ENCODE measurements at places on chromosomes 5 and 9. TPM values are rescaled to one million over a fixed set of nuclear protein-coding genes. Genes with fewer than 3 reads are reported as not detected.

The SLC26A2 gene
- total RNA-seq: 111 TPM

The NEUROG1 gene
- total RNA-seq: not detected

The ZFP62 gene
- 17.8 TPM for total RNA-seq

The EQTN gene
- total RNA-seq: not detected

The ADRA1B gene
- total RNA-seq: 8.3 TPM

The FBXO38 gene
- total RNA-seq: 34.5 TPM

The PNPLA7 gene
- total RNA-seq: 3.9 TPM

The GPR150 gene
- 0.54 TPM for total RNA-seq

The PCA3 gene
- total RNA-seq: not detected

The MAPKAP1 gene
- 72.7 TPM for total RNA-seq

The TEX48 gene
- not detected for total RNA-seq

The ZNF354C gene
- 4.3 TPM for total RNA-seq

GRCh38 chr9:120767451-120767850 is 25.8 kb downstream of the FBXW2 start:
- DNase-seq: no peak

DNA sequence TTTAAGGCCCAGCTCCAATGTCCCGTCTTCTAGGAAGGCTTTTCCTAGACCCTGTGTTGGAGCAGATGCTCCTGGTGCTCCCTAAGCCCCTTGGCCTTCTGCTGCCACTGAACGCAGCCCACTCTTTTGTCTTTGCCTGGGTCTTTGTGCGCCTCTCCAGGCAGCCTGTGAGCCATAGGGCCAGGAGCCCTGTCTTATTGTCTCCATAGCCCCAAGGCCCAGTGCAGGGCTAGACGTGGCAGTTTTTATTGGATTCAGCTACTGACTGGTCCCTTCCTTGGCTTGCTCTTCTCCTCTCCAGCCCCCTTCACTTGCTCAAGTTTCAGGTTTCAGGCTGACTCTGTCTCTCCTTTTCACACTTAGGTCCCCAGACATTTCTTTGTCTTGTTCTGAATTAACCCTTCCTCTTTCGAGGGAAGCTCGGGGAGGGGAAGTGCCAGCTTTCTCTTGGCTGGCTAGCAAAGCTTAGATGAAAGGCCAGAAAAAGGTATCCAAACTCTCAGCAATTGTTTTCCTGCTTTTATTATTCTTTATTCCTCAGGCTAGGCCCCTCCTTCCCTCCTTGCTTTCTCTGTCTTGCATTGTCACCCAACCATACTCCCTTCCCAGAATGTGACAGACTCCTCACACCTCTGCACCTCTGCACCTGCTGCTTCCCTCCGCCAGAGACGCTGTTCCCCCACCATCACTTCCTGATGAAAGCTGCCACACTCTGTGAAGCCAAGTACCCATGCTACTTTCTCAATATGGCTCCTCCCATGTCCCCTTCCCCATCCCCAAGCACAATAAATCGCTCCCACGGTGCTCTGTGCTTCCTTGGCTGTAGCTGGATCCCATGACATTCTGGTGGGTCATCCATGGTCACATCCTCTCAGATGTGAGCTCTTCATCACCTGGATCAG is 101.6 kb upstream of the CPEB4 start:
- DNase-seq: peak; percentile 27

DNA sequence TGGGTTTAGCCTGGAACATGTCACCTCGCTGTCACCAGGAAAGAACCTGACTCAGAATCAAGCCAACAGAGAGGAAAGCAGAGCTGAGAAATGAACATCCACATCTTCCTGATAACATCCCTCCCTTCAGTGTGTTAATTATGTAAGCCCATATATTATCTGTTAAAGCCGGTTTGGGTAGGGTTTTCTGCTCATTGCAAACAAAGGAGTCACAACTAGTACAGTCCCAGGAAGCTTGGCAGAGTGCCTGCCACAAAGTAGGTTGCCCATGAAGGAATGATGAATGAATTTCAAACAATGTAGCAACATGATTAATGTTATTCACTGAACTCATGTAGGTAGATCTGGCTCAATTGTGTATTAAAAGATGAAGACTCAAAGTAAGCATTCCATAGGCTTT is 10.4 kb upstream of the PPARGC1B start:
- DNase-seq: no peak

DNA sequence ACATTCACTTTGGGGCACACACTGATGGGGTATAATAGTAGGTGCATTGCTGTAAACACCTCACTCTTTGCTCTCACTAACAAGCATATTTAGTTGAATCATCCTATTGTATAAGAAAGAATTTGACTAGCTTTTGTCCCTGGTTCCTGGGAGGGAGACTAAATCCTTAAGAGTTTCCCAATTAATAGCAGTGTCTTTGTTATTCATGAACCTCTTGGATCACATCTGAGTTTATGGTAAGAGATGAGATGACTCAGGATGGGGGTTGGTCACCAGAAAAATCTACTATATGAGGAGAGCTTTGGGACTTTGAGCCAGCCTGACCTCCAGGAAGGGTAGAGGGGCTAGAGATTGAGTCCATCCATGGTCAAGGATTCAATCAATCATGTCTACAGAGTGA is 56.8 kb downstream of the PUM3 start:
- no peak for DNase-seq

DNA sequence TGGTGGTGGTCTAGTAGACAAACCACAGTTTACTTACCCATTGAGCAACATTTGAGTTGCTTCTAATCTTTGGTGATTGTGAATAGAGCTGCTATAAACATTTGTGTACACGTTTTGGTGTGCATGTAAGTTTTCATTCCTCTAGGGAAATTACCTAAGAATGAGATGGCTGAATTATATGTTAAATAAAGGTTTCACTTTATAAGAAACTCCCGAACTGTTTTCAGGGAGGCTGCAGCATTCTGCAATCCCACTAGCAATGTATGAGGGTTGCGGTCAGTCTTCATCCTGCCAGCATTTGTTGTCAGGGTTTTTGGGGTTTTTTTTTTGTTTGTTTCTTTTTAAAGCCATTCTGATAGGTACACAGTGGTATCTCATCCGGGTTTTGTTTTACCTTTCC is 45.7 kb upstream of the PPARGC1B start:
- no peak for DNase-seq

GRCh38 chr5:149956685-149957084 is 3.9 kb upstream of the SLC26A2 start:
- DNase-seq: no peak

GRCh38 chr5:103101079-103101750 is 18.7 kb downstream of the GIN1 start:
- DNase-seq: no peak

- DNase-seq: no peak
Measured at GRCh38 chr5:10676224-10676623, 84.8 kb downstream of the DAP start.

GRCh38 chr9:107600060-107600573 is 110.5 kb upstream of the KLF4 start:
- DNase-seq: no peak

DNA sequence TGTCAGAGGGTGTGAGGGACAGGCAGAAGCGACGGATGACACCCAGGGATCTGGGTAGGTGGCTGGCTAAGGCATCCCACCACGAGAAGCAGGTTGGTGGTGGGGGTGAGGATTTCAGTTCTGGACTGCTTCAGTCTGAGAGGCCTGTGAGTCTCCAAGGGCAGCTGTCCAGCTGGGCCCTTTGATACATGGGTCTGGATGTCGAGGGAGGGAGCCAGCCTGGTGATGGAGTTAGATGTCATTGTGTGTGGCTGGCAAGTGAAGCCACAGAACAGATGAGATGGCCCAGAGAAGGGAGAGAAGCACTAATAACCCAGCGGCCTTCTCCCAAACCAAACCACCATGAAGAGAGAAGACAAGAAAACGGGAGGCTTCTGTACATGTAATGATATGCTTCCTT is 11.1 kb downstream of the MED27 start:
- no peak for DNase-seq

GRCh38 chr5:145682197-145682899 is 152.8 kb downstream of the PRELID2 start:
- no peak for DNase-seq

GRCh38 chr5:126718236-126718868 is 58.6 kb upstream of the LMNB1 start:
- no peak for DNase-seq

DNA sequence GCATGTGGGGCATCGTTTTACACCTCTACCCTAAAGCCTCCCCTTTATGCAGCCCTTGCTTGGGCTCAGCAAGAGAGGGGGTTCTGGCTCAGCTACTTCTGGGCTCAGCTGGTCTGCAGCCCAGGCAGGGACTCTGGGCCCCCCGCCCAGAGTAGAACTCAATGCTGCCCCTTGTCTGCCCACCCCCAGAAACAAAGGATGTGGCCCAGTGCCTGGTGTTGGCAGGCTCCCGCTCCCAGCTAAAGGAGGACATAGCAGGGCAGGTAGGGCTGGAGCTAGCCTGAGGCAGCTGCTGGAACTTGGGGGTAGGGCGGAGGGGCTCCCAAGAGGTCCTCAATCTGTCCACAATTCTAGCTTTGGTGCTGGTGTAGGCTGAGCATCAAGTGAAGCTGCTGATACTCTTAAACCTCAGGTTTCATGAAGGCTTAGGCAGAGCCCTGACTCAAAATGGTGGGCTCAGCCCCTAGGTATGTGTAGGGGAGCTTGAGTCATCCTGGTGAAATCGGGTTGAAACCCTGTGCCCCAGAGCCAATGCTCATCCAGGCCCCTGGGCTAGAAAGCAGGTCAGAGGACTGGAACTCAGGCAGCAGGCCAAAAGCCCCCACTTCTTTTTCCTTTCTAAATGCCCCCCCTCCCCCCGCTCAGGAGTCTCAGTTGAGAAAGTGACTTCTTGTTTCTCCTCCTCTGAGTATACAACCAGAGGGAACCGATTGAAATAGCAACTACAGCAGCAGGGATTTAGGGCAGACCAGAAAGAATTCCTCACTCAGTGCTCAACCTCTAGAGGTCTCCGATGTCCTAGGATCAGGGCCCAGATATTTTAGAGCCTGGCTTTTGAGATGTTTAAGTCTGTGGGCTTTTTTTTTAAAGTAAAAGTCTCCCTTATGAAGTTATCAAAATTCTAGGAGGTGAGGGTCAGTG is 11.4 kb downstream of the PSD2 start:
- no peak for DNase-seq

GRCh38 chr9:91220491-91221135 is 141.1 kb downstream of the AUH start:
- DNase-seq: no peak

GRCh38 chr9:124020520-124021384 is 9.2 kb downstream of the LHX2 start:
- no peak for DNase-seq

GRCh38 chr5:162193012-162193411 is 125.4 kb downstream of the GABRG2 start:
- no peak for DNase-seq

DNA sequence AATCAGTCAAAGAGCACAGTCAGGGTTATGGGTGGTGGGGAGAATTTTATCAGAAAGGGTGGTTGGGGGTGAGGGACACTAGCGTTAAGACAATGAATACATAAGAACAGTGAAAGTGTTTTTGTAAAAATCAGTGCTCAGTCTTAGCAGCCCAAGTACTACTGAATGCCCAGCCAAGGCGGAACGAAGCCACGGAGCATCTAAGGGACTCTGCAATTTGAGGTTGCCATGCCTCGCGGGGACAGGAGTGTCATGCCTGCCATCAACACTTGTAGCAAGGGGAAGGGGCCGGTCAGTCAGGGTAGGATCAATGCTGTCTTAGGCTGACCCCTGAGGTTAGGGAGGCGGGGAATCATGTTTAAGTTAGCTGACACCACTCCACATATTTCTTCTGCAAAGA is 13.3 kb downstream of the FSTL4 start:
- DNase-seq: no peak

- DNase-seq: no peak
Measured at GRCh38 chr5:121979691-121980090, 17.9 kb downstream of the SRFBP1 start.

- peak; percentile 41 for DNase-seq
Measured at GRCh38 chr9:133792721-133793470, 54.7 kb upstream of the SARDH start.

DNA sequence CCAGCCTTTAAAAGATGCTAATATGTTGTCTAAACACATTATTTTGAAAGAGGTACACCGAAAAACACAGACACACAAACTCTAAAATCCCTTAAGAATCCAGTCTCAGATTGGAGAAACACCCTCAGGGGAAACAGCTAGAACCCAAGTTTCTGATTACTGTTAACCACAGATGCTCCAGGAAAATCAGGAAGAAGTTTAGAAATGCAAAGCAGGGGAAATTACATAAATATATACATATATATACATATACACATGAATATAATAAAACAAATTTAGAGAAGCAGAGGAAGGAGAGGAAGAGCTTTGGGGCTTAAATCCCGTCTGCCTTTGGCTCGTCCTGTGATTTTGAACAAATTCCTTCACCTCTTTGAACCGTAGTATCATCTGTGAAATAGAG is 73.2 kb upstream of the KLF4 start:
- DNase-seq: no peak

- no peak for DNase-seq
Measured at GRCh38 chr9:128253140-128253990, 22.4 kb downstream of the GOLGA2 start.

- no peak for DNase-seq
Measured at GRCh38 chr5:20555034-20555433, 567.0 kb upstream of the CDH18 start.

DNA sequence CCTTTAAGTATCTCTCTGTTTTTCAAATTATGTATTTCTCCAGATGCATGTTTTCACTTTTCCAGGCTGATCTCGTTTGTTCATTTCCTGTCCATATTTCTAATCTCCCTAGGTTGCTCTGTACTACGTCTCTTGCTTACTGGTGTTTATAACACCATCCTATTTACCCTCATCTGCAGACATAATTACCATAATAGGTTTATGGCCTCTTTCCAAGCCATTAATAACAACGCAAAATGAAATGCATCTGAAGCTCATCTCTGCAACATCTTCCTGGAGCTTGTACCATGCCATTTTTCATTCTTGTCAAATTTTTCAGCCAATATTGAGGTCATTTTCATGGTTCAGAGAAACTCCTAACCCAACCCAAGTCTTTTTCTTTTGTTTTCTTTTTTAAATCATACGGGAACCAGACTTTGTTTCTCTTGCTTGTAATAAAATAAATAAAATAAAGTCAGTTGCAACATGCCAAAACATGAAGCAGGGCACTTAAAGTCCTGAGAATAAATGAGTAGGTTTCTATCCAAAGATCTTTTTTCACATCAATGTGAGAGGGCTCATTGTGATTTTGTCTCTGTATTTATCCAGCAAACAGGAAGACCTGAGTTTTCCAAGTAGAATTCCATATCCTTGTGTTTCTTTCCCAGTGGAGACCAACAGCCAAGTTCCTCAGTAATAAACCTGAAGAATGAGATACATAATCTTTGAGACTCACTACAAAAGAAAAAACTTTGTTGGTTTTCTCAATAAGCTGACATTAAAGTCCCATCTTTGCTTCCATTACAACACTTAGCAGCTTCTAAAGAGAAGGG is 37.0 kb downstream of the DPYSL3 start:
- DNase-seq: no peak

GRCh38 chr5:40033411-40033810 is 608.6 kb upstream of the DAB2 start:
- DNase-seq: no peak
